ENCODE measurements at places on chromosomes 12 and 14. TPM values are rescaled to one million over a fixed set of nuclear protein-coding genes. Genes with fewer than 3 reads are reported as not detected.

The SVOP gene
- not detected for total RNA-seq

The PFDN5 gene
- 309 TPM for total RNA-seq

The STYX gene
- total RNA-seq: 17.3 TPM

The MGP gene
- 215 TPM for total RNA-seq

The AQP2 gene
- not detected for total RNA-seq

The PMCH gene
- total RNA-seq: not detected

The CFAP54 gene
- 0.15 TPM for total RNA-seq

DNA sequence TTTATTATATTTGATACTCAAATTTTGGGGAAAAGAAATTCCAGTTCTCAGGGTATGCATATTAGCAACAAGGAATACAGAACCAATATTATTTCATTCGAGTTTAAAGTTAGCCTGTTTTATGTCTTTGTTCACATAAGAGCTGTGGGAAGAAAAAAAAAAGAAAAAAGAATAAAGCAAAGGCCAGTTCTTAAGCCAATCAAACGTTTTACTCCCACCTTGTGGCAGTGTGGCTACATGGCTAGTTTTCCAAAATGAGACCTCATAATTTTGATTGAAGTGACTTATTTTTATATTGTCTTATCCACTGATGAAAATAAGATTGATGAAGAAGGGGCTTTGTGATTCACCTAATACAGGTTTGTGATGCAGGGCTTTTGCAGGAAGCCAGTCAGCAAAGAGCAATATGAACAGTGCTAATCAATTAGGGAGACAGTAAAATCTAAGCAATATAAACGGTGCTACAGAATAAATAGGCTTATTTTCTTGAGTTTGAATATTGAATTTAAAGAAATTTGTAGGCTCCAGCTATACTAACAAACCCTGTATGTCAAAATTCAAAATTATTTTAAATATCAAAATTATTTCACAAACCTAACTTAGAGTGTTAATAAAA is 624.1 kb upstream of the FOXG1 start:
- DNase-seq: no peak

GRCh38 chr14:71651228-71651627 is 281.0 kb upstream of the RGS6 start:
- DNase-seq: no peak

DNA sequence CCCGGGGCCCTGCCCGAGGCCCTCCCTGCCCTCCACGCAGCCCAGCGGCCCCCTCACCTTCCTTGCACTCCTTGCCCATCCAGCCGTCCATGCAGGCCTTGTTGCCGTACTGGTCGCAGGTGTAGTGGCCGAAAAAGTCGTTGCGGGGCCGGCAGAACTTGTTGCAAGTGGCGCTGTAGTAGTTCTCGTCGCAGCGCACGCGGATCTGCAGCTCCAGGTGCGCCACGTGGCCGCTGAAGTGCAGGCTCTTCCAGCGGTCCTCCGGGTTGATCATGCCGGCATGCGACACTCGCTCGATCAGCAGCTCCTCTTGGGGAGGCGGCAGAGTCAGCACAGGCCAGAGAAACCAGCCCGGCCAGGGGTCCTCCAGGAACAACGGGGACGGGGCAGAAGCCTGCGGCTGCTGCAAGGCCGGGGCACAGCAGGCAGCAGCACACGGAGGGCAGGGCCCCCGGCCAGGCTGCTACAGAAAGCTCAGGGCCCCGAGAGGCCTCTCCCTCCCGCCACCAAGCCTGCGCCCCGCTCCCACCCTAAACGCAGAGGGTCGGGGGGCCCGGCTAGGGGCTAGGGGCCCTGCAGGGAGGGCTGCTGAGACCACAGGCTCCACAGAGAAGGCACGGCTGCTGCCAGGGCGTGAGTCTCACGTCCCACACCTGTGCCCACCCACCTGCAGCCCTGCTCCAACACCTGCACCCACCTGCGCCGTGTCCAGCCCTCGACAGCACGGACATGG is 12.7 kb downstream of the JAG2 start:
- DNase-seq: no peak

DNA sequence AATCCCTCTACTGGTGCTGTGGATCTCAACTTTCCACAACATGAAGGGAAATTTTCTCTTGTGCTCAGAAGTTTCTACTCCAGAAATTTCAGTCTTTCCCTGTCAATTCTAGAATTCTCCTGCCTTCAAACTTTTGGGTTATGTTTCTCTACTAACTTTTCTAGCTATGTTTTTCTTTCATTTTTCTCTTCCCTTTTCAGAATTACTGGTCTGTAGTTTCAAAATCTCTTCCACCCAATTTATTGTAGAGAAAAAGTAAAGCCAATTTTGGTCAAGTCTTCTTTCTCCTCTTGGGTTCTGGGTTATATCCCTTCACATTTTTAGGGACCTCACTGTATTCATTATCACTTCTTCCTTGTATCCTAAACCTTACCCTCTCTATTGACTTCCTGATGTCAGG is 18.9 kb downstream of the CNTN1 start:
- DNase-seq: no peak

DNA sequence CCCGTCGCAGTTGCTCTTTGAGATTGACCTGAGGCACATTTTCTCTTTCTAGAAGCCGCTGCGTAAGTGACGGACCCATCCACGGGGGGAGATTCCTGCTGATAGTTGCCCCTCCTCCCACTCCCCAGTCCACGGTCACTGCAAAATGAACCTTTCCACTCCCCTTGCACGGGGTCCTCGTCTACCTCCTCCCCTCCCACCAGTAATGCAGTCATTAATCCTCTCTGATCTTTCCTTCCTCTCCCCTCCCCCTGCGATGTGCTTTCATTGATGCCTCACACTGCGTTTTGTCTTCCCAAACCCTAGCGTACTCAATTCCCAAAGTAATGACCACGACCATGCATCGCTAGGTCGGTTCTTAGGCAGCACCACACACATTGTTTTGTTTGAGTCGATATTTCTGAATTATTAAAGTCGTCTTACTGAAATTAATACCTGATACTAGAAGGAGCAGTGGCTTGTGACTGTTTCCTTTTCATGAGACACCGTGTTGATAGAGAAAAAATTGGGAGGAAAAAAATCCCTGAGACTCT is 857 bp downstream of the ETNK1 start:
- DNase-seq: no peak

- no peak for DNase-seq
Observed at GRCh38 chr14:94636744-94637412, 24.7 kb downstream of the SERPINA3 start.

GRCh38 chr12:54272214-54272613 is 7.7 kb downstream of the CBX5 start:
- no peak for DNase-seq
